ENCODE measurements at places on chromosomes 13 and 19.

- DNase-seq, result peak; percentile 41
Observed at GRCh38 chr19:12834976-12835757, 788 bp upstream of the RTBDN start.

GRCh38 chr13:22451327-22451741 lies 729.4 kb upstream of the SGCG start:
- DNase-seq, result no peak

DNA sequence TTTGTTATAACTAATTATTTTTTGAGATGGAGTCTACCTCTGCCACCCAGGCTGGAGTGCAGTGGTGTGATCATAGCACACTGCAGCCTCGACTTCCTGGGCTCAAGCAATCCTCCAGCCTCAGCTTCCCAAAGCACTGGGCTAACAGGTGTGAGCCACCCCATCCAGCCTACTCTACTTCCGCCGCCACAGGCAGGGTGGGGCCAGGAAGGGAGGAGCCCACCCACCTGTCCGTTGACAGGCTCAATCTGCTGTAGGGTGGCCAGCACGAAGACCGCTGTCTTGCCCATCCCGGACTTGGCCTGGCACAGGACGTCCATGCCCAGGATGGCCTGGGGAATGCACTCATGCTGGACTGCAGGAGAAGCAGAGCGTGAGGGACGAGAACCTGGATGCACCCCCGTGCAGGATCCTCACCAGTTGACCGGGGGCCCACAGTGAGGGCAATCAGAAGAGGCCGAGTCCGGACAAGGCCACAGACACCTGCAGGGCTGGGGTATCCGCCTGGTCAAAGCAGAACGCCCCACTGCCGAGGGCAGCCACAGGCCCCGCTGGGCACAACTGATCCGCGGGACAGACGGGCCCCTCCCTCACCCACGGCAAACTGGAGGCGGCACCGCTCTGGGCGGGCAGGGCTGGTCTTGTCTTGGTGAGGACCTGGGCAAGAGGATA lies 6.7 kb downstream of the DDX39A start:
- no peak for DNase-seq

- DNase-seq, result no peak
Observed at GRCh38 chr13:91214031-91214430, 133.5 kb upstream of the MIR17HG start.

- no peak for DNase-seq
Observed at GRCh38 chr19:3785451-3785937, 687 bp downstream of the MATK start.

DNA sequence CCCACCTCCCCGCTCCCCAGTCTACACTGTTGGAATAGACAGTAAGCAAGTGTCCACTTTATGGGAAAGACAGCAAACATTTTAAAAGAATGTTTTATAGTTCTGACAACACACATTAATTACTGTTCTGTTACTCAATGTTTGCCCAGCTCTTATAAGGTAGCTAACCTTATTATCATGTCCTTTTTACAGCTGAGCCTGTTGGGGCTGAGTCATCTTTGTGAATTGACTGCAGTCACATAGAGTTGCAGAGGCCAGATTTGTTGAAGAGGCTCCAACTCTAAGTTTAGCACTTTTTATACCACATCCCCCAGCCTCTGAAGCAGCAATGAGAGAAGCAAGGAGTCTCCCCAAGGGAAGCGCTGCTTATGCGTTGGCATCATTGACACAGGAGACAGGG lies 76.2 kb downstream of the C13orf42 start:
- DNase-seq, result no peak

DNA sequence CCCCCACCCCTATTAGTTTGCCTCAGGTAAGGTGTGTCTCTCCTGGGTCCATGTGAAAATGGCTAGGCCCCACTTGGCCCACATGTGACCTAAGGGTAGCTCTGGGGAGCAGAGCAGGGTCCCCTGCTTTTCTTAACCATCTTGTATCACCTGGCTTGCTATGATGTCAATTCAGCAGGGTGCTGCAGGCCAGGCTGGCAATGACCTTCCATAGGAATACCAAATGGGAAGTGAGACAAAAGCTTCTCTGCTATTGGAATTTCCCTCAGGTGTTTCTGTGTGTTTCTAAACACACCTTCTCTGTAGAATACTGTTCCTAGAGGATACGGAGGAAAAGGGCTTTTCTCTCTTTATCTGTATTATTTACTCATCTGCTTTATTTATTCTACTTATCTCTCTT lies 35.7 kb upstream of the DACH1 start:
- no peak for DNase-seq

DNA sequence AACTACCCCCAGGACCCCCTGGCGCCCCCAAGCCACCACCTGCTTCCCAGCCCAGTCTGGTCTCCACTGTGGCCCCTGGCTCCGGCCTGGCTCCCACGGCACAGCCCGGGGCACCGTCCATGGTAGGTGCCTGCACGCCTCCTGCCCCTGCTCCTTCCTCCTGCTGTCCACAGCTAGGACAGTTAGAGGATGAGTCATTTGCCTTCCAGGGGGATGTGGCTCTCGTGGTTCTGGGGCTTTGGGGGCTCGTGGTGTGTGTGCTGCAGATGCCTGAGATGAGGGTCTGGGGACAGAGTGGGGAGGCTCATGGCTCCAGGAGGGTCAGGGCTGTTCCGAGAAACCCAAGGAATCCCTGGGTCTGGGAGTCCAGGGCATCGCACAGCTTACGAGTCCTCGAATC lies 12.7 kb downstream of the MED25 start:
- DNase-seq, result no peak

DNA sequence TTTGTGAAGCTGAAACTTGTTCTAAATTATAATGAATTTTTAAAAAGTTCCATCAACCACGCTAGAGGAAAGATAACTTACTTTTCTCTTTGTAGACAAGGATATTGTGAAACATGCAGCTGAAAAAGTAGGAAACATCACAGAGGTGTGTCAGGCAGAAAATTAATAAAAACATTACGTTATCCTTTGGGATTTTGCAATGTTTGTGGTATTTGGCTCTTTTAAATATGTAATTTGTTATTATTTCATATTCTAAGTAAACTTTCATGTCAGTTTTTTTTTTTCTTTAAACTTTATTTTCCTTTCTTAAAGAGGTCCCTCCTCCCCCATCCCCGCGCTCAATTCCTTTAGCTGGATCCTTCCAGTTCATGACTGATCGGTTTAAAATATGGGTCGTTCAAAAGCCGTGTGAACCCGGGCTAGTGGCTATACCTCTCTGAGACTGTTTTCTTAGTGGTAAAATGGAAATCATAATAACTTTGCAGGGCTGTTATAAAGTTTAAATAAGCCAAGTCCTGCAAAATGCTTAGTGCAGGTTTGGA lies 740 bp upstream of the CCDC61 start:
- no peak for DNase-seq

DNA sequence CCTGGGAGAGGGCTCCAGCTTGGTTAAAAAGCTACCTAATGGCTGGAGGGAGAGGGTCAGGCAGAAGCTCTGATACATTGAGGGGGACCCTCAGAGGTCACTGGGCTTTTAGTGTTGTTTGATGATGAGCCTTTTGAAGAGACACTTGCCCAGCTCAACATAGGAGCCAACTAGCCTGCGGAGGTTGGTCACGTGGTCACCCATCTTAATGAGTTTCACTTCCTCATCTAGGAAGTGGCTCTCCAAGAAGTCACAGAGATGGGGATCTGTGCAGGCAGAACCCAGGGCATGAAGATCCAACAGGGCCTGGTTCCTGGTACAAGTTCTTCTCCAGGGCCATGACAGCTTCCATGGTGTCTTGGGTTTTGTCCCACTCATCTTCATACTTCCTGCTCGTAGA lies 33.4 kb downstream of the IPO5 start:
- DNase-seq, result no peak

DNA sequence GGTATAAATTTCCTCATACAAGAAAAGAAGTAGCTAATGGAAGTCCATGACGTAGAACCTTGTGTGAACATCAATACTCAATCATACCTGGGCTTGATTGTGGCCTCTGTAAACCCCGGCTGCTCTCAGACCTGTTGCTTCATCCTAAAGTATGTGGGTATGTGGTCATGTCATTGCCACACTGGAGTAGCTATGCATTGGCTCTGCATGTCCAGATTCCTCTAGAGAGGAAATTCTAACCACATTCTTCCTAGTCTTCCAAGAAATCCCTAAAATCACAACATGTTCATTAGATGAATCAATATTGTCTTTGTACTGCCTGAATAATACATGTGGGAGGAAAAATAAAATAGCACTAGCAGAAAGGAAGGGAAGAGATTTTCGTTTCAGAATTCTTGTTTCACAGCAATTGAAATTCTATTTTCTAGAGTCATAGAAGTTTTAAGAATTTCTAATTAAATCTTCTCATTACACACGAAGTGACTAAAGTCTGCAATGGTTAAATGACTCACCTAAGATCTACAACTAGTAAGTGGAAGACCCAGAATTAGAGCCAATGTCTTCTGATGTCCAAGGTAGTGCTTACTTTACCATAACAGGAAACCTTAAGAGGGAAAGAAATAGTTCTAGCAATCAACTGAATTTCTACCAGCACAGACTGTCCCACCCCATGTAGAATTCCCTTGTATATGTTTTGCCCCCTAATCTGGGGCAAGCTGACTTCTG lies 28.0 kb downstream of the RXFP2 start:
- no peak for DNase-seq

DNA sequence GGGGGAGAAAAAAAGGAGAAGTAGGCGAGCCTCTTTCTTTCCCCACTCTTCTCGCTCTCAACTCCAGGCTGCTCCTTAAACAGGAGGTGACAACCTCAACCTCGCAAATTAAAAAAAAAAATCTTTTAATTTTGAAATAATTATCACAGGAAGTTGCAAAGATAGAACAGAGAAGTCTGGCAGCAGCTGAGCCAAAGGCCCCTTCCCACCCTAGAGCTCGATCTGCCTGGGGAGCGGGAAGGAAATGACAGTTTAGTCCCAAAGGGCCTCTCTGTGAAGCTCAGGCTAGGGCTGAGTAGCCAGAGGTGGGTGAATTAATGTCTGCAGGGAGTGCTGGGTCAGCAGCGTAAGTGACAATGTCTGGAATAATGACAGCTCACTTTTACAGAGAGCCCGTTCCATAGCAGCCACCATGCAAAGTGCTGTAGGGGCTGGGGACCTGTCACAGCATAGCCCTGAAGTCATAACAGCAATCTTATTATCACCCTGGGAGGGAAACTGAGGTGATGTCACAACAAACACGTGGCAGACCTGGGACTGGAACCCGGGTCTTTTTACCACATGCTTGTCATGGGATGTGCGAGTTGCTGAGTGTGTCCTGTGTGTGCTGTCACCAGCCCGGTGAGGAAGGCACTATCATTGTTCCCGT lies 8.8 kb upstream of the CD22 start:
- DNase-seq, result peak; percentile 35

DNA sequence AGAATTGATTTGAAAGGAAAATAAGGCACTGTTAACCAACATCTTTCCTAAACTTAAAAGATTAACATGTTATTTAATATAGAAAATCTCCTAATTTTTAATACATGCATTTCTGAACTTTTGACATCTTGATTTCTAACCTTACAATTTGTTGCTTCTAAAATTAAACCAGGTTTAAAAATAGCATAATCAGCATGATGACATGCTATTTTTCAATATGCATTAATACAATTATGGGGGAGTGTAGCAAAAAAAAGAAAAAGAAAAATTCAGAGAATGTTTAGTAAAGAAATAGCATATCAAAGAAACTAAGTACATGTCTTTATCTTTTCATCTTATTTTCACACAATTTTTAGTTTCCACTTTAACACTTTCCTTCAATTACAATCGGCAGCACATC lies 98.7 kb downstream of the PCDH9 start:
- no peak for DNase-seq

DNA sequence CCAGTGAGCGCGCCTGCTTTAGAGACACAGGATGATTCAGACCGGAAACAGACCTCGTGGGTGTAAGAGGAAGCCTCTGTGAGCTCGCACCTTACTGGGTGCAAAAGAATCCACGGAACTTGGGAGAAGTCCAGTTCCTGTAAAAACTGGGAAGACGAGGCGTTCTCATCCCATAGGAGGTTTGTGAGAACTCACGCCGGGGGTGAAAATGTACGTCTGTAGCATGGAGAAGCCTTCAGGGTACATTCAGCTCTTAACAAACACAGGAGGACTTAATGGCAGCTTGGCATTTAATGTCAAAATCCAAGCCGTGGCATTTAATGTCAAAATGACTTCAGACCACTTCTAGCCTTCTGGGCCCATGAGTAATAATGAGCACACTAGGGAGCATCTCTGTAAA lies 17.4 kb upstream of the OR7D2 start:
- DNase-seq, result no peak

DNA sequence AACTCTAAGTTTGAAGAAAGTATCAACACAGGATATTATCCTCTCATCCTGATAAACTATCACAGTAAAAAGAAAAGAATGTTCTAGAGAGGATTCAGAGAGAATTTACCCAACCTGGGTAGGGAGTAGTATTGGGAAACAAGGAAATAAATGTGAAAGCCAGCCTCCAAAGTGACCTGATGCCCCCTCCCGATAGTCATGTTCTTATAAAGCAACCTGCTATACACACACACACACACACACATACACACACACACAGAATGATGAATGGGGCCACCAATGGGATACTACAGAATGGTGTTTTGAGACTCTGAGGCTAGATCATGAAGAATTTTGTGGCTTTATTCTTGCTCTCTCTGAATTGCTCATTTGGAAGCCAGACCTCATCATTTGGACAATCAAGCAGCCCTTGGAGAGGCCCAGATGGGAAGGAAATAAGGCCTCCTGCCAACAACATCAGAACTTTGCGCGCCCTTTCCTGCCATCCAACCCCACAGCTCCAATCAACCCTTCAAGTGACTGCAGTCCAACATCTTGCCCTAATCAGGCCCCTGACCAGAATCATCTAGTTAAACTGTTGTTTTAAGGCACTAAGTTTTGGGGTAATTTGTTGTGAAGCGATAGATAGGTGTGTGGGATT lies 807.9 kb upstream of the ARGLU1 start:
- DNase-seq, result no peak

- no peak for DNase-seq
Observed at GRCh38 chr13:107993239-107993949, 221.9 kb downstream of the LIG4 start.

DNA sequence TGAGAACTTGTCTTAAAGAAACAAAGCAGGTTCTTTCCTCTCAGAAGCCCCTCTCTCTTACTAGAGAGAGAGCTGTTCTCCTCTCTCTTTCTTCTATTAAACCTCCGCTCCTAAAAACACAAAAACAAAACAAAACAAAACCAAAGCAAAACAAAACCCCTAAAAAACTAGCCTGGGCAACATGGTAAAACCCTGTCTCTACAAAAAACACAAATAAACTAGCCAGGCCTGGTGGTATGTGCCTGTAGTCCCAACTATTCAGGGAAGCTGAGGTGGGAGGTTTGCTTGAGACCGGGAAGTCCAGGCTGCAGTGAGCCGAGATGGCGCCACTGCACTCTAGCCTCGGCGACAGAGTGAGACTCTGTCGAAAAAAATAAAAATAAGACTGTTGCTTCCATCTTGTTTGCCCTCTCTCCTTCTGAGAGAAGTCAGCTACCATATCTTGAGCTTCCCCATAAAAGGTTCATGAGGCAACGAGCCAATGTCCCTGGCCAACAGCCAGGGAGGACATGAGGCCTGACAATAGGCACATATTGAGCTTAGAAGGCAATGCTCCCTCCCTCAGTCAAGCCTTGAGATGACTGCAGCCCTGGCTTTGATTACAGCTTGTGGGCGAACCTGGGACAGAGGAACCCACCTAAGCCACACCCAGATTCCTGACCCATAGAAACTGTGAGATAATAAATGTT lies 17.5 kb upstream of the FLT3 start:
- no peak for DNase-seq
